GM18507 (cell line): ENCODE measurements at places on chromosomes 2 and 18.

DNA sequence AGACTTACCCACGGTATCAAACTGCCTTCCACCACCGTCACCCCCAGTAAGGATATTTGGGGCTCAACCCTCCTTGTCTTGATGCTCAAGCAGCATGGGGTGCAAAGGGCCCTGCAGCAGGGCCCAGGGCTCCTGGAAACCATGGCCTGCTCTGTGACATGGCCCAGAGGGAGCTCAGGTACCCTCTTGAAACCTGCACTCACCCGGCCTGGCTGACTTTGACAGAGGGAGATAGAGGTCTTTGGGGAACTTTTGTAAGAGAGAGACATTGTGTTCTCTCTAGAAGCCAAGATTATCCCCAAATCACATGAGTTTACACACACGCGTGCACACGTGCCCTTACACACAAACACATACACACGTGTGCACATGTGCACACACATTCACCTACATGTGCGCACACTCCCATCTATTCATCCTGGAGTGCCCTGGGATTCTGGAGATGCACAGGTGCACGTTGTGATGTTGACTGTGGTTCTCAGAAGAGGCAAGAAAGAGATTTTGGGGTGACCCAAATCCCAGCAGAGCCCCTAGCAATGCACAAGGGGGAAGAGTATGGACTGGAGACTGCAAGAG is 19.6 kb upstream of the KCNK3 start:
- no peak for DNase-seq

- no peak for DNase-seq
Measured at GRCh38 chr2:209600341-209601171, 171.1 kb upstream of the UNC80 start.

GRCh38 chr2:151040039-151040438 is 221.6 kb downstream of the RBM43 start:
- no peak for DNase-seq

- DNase-seq, result no peak
Measured at GRCh38 chr18:31490387-31490786, 7.6 kb upstream of the DSG2 start.

DNA sequence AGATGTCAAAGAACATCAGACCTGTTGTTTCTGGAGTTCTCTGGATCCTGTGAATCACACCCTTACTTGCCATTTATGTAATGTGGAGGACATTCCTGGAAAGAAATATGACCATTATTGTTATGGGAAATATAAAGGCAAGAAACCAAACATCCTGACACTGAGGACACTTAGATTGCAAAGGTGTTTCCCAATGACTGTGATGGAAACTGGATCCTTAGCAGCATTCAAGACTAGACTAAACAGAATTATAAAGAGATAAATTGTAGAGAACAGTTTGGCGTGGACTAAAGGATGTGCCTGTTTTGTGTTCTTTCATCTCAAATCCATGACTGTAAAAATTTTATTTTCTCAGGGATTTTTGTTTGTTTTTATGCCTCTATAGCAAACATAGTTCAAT is 347.7 kb upstream of the SLC14A2 start:
- DNase-seq, result no peak

DNA sequence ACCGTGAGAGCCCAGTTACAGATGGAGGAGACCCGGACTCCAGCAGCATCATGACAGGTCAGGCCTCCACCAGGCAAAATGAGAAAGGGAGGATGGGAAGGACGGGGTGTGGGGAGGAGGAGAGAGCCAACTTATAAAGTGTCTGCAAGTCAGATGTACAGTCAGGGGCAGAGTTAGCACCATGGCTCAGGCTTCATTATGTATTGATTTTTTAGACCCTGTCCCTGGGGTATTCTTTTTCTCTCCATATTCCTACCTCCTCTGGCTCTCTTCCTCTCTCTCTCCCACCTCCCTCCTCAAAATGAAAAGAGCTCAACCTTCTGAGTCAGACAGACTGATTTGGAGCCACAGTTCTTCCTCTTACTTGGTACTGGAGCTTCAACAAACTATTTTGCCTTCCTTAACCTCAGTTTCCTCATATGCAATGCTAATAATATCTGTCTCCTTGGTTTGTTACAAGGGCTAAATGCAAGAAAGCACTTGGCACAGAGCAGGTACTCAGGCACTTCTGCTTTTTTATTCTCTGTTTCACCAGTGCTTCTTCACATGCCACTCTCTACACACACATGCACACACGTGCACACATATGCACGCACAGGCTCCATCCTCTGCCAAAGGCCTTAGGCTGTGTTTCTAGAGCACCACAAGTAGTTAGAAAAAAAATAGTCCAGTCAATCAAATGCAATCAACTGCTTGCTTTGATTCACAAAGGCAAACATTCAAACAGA is 92.3 kb upstream of the PKDCC start:
- DNase-seq, result no peak

DNA sequence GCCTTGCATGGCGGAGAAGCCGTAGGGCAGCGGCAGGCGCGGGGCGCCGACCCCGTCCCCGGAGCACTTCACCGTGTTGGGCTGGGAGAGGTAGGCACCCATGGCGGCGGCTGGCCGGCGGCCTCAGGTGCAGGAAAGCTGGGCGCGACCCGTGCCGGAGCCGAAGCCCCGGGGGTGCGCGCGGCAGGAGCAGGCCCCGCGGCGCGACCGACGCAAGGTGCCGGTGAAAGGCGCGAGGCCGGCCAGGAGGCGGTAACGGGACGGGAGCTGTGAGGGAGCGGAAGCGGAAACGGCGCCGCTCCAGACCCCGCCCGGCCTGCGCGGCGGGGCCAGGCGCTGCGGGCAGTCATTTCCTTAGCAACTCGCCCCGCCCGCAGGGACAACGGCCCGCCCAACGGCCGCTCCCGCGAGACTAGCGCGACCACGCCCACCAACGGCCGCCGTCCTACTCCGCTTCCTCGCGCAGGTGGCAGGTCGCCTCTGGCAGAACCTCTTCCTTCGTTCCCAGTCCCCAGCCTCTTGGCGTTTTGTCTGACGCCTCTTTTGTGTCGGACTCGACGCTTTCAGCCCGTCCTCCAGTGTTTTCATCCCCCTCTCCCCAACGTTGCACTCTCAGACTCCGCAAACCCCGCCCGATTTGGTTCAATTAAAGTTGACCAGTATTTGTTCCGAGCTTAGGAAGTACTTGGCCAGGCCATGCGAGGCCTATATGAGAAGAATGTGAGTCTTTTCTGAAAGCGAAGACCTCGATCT is at the start of gene PPM1G:
TSS of gene PPM1G (minus strand) at position 271 of the 753 bp plus-strand sequence. CDS start at position 102, 169 bp downstream.
- peak; percentile 92 for DNase-seq

DNA sequence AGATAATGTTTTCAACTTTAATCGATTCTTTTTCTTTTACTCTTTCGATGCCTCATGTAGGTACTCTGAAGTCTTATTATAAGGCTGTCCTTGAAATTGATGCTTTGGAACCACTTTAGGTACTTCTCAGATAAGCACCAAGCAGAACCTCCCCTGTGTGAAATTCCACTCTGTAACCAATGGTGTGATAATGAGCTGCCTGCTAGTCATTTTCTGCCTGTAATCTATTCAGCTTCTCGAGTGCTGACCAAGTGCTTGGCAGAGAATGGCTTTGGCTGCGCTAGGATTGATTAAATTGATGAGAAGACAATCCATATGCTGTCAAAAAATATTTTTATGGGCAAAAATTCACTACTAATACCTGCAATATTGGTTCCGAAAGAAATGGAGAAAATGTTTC is 132.1 kb upstream of the STON1 start:
- DNase-seq, result no peak

DNA sequence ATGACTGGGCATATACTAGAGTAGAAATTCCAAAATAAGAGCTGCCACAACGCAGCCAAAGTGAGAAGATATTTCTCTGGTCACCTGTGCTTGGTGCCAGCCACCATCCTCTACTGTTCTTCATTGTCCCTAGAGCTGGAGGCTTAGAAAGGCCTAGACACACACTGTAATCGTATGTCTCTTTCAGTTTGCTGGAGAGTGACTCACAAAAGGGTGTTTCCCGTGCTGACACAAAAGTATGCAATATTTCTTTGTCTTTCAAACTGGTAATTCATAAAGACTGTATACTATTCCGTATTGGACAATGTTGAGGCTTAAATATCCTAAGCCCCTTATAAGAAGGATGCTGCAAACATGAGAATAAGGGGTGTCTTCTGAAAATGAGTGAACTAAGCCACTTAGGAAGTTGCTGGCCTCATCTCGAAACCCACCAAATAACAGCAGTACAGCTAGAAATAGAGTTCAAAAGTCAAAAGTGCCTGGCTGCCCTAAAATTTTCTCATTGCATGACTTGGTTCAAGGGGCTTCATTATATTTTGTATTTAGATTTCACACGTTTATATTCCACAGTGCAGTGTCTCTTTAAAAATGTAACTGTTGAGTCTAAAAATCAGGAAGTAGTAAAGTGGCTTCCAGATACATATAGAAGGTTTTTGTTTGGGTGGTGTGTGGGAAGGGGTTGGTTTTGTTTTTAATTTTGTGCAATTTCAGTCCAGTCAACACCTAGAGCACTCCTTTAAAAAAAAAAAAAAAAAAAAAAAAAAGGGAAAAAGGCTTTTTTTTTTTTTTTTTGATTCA is 601.1 kb downstream of the ARHGAP15 start:
- no peak for DNase-seq

GRCh38 chr2:11920993-11921583 is 174.7 kb downstream of the LPIN1 start:
- no peak for DNase-seq

DNA sequence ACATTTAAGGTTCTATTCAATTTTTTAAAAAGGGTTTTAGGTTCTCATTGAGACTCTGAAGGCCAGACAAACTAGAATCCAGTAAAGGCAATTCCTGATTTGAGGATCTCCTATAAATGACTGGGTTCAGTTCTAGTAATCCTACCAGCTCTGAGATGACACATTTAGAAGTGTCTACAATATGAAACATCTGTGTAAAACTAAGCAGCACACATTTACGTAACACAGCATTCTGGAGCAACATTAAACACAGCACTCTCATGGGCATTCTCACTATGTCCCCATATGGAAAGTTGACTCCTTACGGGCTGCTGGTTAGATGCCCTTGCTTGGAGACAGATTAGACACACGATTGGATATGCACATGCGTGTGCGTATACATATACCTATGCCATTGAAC is 114.4 kb downstream of the ZNF385B start:
- no peak for DNase-seq

DNA sequence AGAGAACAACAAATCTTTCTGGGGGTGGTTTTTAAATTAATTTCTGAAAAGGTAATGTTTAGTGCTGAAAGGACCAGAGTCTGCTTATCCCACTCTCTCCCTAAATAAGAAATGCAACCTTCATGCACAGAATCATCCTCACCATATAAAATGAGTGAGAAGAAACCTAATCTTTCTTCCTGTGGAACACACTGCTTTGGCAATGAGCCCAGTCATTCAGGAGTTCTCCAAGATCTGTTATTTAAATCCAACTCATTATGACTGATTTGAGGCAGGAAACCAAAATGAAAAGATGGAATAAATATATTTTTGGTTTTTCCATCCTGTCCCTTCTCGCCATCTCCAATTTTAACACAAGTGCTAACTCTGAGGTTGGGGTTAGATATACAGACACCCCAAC is 228.3 kb downstream of the SRBD1 start:
- DNase-seq, result no peak

DNA sequence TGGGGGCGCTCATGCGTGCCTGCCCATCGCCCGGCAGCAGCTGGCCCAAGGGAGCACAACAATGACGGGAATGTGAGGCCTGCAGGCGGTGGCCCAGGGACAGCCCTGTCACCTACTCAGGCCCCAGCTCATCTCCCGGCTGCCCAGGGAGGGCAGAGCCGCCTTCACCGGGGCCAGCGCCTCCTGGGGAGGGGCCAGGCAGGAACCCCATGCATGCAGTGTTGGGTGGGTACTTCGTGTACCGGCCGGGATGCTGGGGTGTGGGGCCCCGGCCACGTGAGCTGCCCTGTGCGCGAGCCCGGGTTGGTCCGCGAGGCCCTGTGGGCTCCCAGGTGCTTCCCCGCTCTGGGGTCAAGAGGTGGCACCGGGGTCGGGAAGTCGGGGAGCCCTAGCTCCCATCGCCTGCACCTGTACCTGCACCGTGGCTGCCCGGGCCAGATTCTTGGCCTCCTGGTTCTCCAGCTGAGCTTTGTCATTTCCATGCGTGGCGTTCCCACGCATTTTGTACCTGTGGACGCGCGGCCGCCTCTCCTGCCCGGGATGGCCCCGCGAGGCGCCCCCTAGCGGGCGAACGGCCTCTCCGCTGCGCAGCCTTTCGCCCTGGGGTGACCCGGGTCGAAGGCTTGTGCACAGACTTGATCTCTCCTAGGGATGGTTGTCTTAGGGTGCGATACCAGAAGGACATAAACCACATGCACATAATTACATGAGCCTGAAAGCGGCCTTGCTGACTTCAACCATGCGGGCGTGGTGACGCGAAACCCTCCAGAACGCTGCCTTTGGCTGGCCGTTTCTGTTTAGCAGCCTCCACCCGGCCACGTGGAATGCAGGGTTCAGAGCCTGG is 950 bp downstream of the KLHL30 start:
- no peak for DNase-seq

- DNase-seq, result no peak
Measured at GRCh38 chr2:52658598-52658997, 1109.0 kb upstream of the CHAC2 start.

- no peak for DNase-seq
Measured at GRCh38 chr18:78228974-78229373, 750.6 kb upstream of the SALL3 start.

- no peak for DNase-seq
Measured at GRCh38 chr2:191322828-191323506, 77.8 kb downstream of the MYO1B start.

GRCh38 chr2:25127646-25128045 is 40.7 kb downstream of the POMC start:
- DNase-seq, result no peak

- no peak for DNase-seq
Measured at GRCh38 chr2:164073101-164074074, 337.6 kb upstream of the FIGN start.

DNA sequence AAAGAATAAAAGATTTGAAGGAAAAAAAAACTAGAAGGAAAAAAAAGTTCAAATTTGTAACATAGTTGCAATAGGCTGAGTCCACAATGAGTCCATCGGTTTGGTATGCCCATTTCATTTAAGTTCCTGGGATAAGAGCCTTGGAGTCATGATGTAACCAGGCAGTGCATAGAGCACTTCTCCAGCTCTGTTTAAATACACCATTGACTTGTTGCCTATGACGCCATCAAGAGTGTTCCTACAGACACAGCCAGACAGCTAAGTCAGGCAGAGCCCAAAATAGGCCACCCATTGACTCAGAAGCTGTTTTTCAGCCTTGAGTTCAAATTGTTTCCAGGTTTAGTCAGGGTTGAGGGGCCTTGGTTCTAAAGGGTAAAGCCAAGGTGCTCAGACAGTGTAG is 44.9 kb downstream of the SOCS6 start:
- no peak for DNase-seq

DNA sequence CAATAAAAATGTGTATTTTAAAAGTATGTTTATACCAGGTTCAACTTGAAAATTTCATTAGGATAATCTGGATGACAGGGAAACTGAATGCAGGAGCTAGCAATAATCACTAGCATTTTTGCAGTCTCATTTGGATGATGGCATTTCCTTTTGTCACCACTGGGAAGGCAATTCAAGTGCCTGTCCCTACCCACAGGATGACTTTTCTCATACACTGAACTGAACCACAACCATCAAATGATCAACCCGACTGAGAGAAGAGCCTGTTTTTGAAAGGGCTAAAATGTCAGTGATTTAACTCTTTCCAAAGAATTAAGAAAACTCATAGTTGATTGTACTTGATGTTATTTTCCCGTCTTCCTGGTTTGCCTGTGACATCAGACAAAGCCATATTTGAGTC is 115.0 kb downstream of the FAM124B start:
- no peak for DNase-seq

- DNase-seq, result no peak
Measured at GRCh38 chr2:43038034-43038695, 188.2 kb downstream of the ZFP36L2 start.
